ENCODE measurements at places on chromosomes 16 and 17.
A peak's percentile ranks its signal among the peaks of the same experiment; 100 is the strongest.

- no peak for DNase-seq
Observed at GRCh38 chr16:65024767-65025178, 97.1 kb downstream of the CDH11 start.

GRCh38 chr17:81534157-81535006 is 6.2 kb downstream of the FSCN2 start:
- no peak for DNase-seq

DNA sequence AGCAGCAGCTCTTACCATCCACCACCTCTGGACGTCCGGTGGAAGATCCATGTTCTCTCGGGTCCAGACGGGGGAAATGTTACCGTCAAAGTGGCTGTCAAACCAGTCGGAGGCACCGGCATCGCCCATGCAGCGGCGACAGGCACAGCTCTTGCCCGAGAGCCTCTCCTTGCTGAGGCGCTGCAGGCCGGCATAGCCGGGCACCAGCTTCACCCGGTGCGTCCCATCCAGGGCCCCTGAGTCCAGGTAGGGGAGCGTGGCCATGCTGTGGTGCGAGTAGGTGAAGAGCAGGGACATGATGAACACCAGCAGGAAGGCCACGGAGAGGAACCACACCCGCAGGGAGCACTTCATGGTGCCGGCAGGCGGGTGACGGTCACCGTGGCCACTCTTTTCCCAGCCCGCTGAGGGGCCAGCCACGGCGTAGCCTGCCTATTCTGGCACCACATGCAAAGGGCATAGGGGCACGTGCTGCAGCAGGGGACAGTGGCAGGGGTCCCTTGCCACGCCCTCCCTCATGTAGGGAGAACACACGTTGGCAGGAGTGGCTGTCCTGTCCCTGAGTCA is 40.6 kb downstream of the ST3GAL2 start:
- no peak for DNase-seq

- no peak for DNase-seq
Observed at GRCh38 chr17:43529947-43530287, 16.2 kb downstream of the ETV4 start.

DNA sequence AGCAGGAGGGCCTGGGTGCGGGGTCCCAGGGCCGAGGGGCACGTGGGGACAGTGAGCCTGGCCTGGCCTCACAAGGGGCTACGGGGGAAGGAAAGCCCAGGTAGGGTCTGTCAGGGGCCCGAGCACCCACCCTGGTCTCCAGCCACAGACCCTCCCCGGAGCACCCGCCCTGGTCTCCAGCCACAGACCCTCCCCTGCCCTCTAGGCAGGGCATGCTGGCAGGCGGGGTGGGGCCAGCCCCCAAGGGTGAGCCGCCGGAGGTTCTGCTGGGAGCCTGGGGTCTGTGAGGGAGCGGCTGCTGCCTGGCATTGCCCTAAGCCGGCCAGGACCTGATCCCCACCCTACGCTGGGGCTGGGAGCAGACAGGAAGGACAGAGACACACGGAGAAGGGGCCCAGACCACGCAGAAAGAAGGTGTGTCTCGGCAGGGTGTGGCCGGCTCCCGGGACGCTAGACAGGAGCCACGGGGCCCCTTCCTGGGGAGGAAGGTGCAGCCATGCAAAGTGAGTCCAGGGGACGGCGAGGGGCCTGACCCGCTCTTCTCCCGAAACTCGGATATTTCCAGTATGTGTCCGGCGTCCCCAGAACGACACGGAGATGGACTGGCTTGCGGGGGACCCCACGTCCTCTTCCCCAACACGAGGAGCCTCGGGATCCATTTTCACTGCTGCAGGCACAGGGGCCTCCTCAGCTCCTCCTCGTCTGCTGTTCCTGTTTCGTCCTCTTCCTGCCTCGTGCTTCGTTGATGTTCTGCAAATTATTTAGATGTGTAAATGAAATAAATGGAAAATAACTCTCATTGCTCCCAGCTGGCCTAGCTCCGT is 15.5 kb downstream of the UTS2R start:
- no peak for DNase-seq

DNA sequence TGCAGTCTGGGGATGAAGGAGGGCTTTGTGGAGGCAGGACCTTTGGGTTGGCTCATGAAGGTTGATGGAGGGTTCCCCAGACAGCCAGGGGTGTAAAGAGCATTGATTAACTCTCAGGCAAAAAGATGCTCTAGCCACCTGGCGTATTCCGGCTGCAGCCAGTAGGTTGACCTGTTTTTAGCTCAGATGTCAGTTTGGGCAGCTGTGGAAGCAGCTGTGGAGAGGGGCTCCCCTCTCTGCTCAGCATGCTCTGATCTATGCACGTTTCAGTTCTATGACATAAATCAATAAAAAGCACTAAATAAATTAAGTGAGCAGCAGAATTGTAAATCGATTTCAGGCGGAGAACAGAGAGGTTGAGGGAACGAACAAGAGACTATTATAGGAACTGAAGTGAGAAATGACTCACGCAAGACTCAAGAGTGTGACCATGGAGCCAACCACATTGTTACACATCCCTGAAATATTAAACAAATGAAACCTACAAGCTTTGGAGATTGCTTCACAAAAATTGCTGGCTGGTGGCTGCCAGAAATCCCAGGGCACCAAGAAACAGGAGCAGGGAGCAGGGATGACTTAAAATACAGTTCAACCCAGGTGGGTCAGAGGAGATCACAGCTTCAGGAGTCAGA is 111.9 kb downstream of the GSG1L start:
- no peak for DNase-seq

GRCh38 chr17:4945176-4945943 is 3.0 kb downstream of the PFN1 start:
- DNase-seq, result no peak

DNA sequence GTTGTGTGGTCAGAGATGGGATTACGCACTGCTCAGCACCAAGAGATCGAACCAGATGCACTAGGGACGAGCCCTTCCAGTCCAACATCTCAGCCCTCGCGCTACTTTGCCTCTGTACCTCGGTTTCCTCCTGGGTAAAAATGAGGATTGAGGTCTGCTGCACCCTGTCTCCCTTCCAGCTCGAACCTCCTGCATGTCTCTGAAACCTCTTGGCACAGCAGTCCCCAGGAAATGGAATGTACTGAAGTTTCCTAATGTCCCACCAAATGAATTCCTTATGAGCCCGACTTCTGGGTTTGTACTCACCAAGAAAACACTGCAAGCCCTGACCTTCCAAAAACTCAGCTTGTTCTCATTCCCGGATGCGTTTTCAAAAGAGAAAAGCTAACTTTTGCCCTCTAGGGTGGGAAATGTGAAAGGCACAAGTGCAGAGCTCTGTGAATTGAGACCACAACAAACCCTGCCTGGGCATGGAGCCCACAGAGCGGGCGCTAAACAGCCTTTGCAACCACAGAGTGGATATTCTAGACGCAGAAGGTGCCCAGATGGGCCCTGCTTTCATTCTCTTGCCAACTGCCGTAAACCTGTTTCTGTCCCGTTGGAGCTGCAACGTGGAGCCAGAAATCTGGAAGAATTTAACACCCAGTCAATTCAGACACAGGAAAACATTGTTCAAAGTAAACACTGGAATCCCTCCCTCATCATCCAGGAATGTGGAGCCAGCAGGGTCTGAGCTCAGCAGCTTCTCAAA is 10.3 kb downstream of the CDRT4 start:
- DNase-seq, result no peak

DNA sequence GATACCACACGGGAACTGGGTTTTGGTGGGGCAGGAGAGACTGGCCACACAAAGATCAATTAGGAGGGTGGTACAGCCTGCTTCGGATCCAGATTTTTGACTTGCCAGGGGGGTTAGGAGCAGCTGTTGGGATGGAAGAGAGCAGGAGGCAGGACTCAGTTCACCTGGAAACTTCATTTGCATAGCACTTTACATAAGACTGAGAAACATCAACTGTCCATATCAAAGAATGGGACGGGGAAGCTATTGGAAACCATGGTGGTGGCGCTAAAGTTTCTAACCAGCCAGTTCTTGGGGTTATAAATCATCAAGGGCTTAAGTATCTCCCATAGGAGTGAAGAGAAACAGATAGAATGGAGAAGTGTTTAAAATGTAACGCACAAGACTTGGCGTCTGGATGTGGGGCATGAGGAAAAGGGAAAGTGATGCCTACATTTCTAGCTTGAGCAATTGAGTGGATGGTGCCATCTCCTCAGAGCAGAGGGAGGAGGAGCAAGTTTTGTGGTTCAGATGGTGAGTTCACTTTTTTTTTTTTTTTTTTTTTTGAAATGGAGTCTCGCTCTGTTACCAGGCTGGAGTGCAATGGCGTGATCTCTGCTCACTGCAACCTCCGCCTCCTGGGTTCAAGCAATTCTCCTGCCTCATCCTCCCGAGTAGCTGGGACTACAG is 6.4 kb upstream of the SRCAP start:
- no peak for DNase-seq

DNA sequence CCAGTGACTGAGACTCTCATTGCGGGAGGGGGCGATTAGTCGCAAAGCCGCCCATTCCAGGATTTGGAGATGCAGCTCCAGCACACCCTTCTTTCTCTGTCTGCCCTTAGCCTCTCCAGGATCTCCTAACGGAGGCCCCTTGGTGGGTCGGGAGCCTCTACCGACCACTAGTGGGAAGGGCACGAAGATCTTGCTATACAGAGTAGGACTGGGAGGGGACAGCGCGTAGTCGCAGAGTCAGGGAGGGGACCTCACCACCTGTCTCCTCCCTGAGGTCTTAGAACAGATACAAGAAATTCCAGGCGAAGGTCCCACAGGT is 588 bp upstream of the SMTNL2 start:
- DNase-seq, result peak; percentile 34

DNA sequence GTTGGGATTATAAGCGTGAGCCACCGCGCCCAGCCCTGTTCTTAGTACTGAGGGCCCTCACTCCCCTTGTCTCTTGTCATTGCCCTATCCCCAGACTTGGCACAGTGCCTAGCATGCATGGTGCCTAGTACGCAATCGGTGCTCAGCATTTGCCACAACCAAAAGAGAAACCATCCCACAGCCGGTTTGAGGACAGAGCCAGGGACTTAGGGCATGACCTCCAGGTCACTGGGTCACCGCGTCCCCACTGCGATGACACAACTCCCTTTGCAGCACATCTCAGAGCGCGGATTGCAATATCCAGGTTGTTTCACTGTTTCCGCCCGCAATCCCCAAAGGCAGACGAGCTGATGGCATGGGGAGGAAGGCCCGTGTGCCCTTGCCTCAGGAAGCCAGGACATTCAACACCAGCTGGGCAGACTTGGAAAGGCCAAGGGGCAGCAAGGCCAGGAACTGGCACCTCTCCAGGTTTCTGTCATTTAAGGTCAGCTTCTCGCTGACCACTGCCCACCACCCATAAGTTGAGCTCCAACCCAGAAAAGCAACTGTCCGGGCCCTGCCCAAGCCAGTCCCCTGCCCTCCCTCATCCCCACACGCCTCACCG is 274.5 kb downstream of the MRTFB start:
- no peak for DNase-seq

GRCh38 chr16:86819533-86819892 is 241.2 kb downstream of the FOXL1 start:
- DNase-seq, result no peak

- DNase-seq, result no peak
Observed at GRCh38 chr16:54110016-54110981, 176.3 kb downstream of the IRX3 start.

- no peak for DNase-seq
Observed at GRCh38 chr17:18004884-18005305, 32.2 kb downstream of the DRC3 start.

Measured in NCI-H1105 (cell line).